ENCODE measurements at places on chromosomes 7 and 10.

DNA sequence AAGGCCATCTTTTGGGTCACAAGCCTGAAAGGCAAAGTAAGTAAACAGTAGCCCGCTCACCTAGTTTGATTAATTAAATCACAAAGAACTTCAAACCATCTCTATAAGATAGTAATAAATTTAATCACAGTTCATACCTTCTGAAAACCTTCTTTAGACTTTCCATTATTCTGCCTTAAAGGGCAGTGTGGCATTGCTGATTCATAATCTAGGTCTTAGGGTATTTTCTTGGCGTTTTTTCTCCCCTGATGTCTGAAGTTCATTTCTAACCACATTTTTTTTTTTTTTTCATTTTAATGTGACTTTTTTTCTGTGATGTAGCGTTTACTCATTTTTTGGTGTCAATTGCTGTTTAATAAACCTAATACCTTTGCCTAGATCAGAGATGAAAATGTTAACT is 27.5 kb downstream of the LOXL4 start:
- no peak for DNase-seq

DNA sequence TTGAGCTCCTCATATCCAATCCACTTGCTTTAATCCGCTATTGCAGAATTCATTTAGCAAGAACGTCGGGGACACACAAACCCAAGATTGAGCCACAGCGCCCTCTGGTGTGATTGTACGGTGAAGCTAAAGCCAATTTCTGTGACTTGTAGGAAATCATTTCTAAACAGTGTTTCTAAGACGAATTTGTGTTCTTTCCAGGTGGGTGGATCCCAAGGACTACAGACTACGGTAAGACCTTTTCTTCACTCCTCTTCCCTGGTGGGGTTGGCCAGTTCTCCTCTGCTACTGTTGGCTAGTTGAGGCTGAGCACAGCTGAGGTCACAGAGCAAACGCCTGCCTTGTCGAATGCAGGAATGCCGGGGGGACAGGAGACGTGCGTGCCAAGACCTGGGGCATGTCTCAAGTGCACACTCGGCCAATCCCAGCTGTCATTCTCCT is 5.2 kb downstream of the DMBT1 start:
- DNase-seq, result peak; percentile 82

GRCh38 chr7:739455-739982 is 12.4 kb upstream of the PRKAR1B start:
- no peak for DNase-seq

GRCh38 chr10:129847741-129848483 is 116.2 kb downstream of the EBF3 start:
- DNase-seq, result peak; percentile 32

- DNase-seq, result no peak
These were observed 902.5 kb downstream of the PCDH15 start for GRCh38 chr10:53898532-53898931.

GRCh38 chr7:45157653-45158401 is at the start of gene RAMP3:
Gene RAMP3 (plus strand): TSS chr7:45157791. CDS start chr7:45157829, 38 bp downstream.
- DNase-seq, result no peak

DNA sequence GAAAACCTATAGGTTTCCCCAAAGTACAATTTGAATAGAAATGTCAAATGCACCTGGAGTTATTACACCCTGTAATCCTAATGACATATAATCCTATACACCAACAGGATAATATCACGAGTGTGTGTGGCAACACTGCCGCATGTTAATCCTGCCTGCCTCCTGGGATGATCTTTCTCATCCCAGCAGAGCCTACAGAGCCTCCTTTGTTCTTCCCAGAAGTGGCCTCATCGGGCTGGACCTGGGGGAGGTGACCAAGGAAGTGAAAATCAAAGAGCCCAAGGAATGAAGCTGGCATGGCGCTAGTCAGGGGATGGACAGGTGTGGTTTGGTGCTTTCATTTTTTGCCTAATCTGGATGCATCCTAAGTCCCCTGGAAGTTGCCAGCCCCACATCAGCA is 29.5 kb upstream of the LEP start:
- DNase-seq, result peak; percentile 69

DNA sequence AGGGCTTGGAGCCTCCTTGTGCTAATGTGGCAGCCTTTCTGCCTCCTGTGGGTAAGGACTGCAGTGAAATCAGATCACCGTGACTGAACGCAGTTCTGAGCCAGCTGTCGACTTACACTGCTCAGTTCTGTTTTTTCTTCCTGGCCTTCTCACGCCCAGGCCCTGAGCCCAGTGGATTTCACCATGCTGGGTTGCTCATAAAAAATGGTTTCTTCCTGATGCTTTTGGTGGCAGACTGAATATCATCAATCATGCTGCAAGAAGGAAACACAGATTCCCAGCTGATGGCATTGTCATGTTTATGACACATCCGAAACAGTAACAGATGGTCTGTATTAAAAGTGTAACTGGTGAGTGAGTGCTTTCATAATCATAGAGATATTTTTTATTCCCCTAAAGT is 389.6 kb downstream of the GALNT17 start:
- no peak for DNase-seq

DNA sequence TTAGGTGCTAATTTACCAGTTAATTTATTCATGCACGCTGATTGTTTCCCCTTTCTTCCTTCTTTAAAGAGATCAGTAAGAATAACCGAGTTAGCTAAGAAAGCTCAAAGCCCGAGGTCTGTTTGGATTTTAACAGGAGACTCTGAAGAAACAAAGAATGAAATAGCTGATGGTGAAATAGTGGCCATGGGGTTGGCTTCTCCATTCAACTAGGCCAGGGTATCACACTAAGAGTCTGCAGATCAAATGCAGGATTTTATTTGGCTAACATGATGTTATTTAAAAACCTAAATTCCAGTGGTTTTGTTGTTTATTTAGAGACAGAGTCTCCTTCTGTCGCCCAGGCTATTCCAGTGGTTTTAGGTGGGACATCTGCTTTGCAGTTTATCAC is 65.2 kb upstream of the SYPL1 start:
- no peak for DNase-seq

DNA sequence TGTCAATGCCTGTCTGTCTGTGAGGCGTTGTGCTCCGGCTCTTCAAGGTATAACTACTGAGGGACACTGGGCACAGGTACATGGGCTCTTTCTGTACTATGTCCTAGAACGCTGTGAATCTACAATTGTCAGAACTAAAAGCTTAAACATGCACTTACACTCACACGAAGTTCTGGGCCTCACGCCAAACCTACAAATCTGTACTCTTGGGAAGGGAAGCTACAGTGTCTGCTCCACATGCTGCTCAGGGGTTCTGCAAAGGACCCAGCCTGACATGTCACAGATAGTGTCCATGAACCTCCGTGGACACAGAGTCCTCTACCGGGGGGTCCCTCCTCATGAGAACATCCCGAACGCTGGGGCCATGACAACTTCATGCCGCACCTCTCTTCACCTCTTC is 268.7 kb downstream of the WDR37 start:
- DNase-seq, result no peak

- DNase-seq, result no peak
These were observed 113.0 kb downstream of the COL28A1 start for GRCh38 chr7:7422641-7423040.

DNA sequence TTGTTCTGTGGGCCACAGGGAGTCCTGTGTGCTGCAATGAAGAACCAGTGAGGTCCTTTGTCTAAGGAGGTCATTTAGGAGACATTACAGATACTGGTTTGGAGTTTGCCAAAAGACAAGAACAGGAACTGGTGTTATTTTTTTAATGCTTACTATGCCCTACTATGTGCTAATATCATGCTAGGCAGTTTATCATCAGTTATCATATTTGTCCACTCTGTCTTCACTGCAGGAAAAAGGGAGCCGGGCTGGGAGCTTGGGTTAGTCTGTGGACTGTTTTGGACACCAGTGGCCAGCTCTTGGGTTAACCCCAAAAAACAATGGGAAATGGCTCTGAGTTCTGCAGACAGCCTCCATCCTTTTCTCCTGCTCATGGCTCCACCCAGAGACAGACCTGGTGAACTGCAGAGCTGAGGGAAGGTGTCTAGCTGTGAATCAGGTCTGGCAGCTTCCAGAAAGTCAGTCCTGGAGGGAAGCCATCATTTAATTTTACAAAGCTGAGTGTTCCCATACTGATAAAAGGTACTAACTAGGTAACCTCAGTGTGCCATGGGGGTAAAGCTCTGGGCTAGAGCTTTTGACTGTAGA is 101.2 kb upstream of the ZNF746 start:
- DNase-seq, result peak; percentile 75

DNA sequence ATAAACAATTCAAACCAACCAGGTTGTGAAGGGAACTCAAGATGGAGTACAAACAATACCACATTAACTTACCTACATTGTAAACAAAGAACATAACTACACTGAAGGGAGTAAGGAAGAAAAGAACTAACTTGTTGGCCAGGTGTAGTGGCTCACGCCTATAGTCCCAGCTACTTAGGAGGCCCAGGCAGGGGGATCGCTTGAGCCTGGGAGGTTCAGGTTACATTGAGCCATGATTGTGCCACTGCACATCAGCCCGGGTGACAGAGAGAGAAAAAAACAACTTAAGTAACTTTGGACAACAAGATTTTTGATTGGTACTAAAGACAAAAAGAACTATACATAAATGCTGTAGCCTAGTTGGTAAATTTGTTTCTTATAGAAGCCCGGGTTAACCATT is 68.8 kb downstream of the TRIL start:
- DNase-seq, result no peak

- DNase-seq, result no peak
These were observed 24.3 kb upstream of the DNAJB12 start for GRCh38 chr10:72379062-72379461.
